Hematopoietic multipotent progenitor cell treated with erythropoietin and hydrocortisone succinate and interleukin-3 and kit ligand, for 17 days (in vitro differentiated cells): ENCODE measurements at places on chromosomes 2 and 18.

DNA sequence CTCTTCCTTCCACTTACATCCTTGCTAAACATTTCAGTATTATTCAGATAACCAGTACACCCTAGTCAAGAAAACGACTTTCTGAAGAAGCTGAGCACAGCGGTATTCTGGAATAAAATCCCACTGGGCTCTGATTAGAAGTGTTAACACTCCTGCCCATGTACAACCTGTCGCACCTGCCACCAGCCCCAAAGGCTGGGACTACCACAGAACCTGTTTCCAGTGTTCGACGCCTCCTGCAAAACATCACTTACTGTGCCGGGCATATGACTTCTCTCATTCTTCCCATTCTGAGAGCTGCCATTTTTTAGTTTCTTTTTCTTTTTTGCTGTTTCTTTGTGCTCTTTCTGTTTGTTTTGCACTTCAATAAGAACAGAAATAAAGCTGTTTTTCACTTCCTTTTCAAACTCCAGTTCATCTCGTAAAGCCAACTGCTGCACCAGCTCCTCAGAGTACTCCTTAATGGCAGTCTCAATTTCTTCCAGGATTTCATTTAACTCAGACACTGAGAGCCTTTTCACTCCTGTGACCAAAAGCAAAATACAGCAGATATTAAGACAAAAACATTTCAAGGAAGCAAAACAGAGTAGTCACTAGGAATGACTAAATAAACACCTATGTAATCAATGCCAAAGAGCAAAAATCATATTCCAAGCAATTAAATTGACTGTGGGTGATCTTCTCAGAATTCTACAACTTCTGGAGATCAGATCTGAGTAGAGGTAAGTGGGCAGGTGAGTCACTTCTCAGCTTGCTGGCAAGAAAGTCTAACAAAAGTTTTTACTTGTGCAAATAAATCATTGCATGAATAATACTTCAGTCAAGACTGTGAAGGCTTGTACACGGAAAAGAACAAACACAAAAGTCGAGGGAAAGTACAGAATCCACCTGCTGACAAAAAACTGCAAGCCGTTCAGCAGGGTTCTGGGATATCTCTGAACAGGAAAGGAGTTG is 19.3 kb downstream of the FEZ2 start:
- no peak for DNase-seq

DNA sequence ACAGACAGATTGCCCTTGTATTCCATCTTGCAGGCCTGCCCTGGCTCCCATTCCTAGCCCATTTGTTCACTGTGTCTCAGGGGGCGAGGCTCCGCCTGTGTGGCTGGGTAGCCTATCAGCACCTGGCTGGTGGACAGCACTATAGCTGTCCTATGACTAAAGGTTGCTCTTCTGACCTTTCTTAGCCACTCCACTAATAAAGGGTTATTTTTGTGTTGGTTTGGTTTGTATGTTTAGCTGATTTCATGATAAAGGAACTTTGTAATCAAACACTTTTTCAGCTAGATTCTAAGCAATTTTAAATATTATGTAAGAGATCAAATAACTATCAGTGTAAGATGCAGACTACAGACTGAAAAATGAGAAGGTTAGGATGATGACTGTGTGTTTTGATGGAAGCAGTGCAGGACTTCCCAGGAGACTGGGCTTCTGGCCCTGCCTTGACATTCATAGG is 72.2 kb downstream of the CRIM1 start:
- DNase-seq, result no peak

GRCh38 chr2:211144078-211144477 is 587.7 kb downstream of the CPS1 start:
- no peak for DNase-seq

GRCh38 chr2:234289834-234290590 is 206.9 kb downstream of the ARL4C start:
- DNase-seq, result no peak

DNA sequence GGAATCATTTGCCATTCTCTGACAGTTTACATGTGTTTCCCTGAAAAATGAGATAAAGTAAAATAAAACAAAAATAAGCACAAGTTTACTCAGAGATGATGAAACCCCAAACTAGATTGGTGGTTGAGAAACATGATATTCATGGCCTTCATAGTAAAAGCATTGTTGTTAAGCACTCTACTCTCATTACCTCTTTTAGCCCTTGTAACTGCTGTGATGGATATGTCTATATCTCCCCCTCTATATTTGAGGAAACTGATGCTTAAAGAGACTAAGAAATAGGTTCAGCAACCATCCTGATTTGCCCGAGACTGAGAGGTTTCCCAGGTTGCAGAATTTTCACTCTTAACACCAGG is 33.9 kb upstream of the GALNT3 start:
- no peak for DNase-seq

GRCh38 chr2:181203412-181203811 is 223.0 kb downstream of the UBE2E3 start:
- no peak for DNase-seq

DNA sequence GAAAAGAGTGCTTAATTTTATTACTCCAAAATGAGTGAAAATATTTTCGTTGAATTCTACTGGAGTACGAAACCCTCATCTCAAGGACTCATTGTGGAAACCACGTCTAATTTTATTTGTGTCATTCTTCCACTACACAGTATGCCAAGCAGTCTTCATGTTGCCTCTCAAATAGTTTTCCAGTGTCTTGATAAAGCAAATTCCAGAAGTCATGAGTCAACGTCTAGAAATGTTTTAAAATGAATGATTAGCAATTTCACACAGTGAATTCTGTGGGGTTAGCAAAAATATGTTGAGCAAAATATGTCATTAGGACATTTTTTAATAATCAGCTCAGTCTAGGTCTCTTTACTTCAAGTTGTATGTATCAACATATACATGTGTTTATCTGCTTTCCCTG is 865.5 kb downstream of the DSC3 start:
- DNase-seq, result no peak

- peak; percentile 72 for DNase-seq
Observed at GRCh38 chr2:73987109-73987947, 2.6 kb downstream of the TET3 start.

DNA sequence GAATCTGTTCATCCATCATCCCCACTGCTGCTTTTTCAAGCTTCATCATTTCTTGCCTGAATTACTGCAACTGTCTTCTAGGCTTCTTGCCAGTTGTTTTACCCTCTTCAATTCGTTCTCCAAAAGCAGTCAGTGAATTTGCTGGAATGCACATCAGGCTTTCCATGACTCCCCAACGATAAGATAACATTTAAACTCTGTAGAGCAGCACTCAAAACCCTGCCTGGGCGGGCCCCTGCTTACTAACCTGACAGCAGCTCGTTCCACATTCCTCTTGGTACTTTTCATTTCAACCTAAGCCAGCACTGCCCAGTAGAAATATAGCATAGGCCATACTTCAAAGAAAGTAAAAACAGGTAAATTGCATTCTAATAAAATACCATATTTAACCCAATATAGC is 342.9 kb downstream of the SUCLG1 start:
- no peak for DNase-seq
